Neural crest cell (in vitro differentiated cells): ENCODE measurements at places on chromosomes 6 and 20. TPM values are rescaled to one million over a fixed set of nuclear protein-coding genes. Genes with fewer than 3 reads are reported as not detected.

OXT gene
- total RNA-seq: not detected in 2 replicates

CDH4 gene
- total RNA-seq: 7.8 and 8.9 TPM in 2 replicates

XKR7 gene
- total RNA-seq: 4.5 and 4.9 TPM in 2 replicates

GNMT gene
- total RNA-seq: 1.5 and 1.8 TPM in 2 replicates

MAP7 gene
- total RNA-seq: 1.3 and 1.4 TPM in 2 replicates

KPNA5 gene
- total RNA-seq: 10.8 and 13.3 TPM in 2 replicates

COL21A1 gene
- not detected in 2 replicates for total RNA-seq

SYNJ2 gene
- 2.9 TPM in 2 replicates for total RNA-seq

RSPO3 gene
- total RNA-seq: not detected in 2 replicates

CST9L gene
- not detected in 2 replicates for total RNA-seq
